ENCODE measurements at places on chromosomes 5 and 9. TPM values are rescaled to one million over a fixed set of nuclear protein-coding genes. Genes with fewer than 3 reads are reported as not detected.

POU5F2 gene
- total RNA-seq, result 2.1 TPM

APC gene
- total RNA-seq, result 27.5 TPM

CARD9 gene
- total RNA-seq, result 6.4 TPM

ORM1 gene
- not detected for total RNA-seq

CATSPER3 gene
- total RNA-seq, result 0.50 TPM

SLC1A3 gene
- not detected for total RNA-seq

PNPLA7 gene
- 2.9 TPM for total RNA-seq

ACOT12 gene
- not detected for total RNA-seq

CFAP157 gene
- total RNA-seq, result not detected

TCF7 gene
- 5.9 TPM for total RNA-seq

PIP5KL1 gene
- total RNA-seq, result 2.6 TPM

TAF1L gene
- total RNA-seq, result not detected

CCNJL gene
- not detected for total RNA-seq

IER5L gene
- total RNA-seq, result 0.67 TPM

CAVIN4 gene
- total RNA-seq, result 0.45 TPM

GRXCR2 gene
- total RNA-seq, result not detected

PCDHB10 gene
- total RNA-seq, result not detected

SLC6A19 gene
- total RNA-seq, result not detected

ADAMTS6 gene
- 1.2 TPM for total RNA-seq

ANKRD55 gene
- 0.21 TPM for total RNA-seq

HAPLN1 gene
- not detected for total RNA-seq

CYLC2 gene
- total RNA-seq, result not detected

NR4A3 gene
- total RNA-seq, result 42.0 TPM

DNM1 gene
- total RNA-seq, result 9.2 TPM

SYNPO gene
- 0.04 TPM for total RNA-seq

SPINK7 gene
- total RNA-seq, result not detected

ZNF454 gene
- not detected for total RNA-seq

NTRK2 gene
- 9.6 TPM for total RNA-seq

SLC6A18 gene
- total RNA-seq, result not detected
